Ureter (tissue), 1 donor: ENCODE measurements at places on chromosomes 4 and X. TPM values are rescaled to one million over a fixed set of nuclear protein-coding genes. Genes with fewer than 3 reads are reported as not detected.

DYNLT3 gene
- 31.9 TPM for total RNA-seq

TCEAL6 gene
- 1.4 TPM for total RNA-seq

ZFP92 gene
- total RNA-seq = 1.1 TPM

ATP1B4 gene
- total RNA-seq = not detected

ASB11 gene
- total RNA-seq = not detected

GRIPAP1 gene
- total RNA-seq = 56.8 TPM

RENBP gene
- 7.4 TPM for total RNA-seq

TTC29 gene
- 0.60 TPM for total RNA-seq

KLB gene
- 0.08 TPM for total RNA-seq

F8A2 gene
- not detected for total RNA-seq

GPRASP1 gene
- total RNA-seq = 16.8 TPM

GNRHR gene
- not detected for total RNA-seq

DNA sequence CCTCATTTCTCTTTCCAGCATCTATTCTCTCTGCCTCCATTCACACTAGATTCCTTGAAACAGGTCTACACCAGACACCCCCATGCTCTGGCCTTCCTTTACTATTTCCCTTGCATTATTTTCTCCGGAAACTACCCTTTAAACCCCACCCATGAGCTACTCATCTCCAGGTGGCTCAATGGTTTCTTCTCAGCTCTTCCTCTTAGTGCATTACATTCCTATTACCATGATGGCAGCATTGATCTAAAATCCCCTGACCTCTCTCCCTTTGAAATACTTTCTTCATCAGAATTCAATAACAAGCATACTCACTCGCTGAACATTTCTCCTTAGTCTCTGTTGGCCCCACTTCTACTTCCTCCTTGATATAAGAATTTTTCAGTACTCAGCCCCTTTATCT, 94.6 kb downstream of the SYNPO2 start:
- DNase-seq = no peak

GRCh38 chr4:82223715-82224114, 150.1 kb downstream of the HNRNPD start:
- no peak for DNase-seq

DNA sequence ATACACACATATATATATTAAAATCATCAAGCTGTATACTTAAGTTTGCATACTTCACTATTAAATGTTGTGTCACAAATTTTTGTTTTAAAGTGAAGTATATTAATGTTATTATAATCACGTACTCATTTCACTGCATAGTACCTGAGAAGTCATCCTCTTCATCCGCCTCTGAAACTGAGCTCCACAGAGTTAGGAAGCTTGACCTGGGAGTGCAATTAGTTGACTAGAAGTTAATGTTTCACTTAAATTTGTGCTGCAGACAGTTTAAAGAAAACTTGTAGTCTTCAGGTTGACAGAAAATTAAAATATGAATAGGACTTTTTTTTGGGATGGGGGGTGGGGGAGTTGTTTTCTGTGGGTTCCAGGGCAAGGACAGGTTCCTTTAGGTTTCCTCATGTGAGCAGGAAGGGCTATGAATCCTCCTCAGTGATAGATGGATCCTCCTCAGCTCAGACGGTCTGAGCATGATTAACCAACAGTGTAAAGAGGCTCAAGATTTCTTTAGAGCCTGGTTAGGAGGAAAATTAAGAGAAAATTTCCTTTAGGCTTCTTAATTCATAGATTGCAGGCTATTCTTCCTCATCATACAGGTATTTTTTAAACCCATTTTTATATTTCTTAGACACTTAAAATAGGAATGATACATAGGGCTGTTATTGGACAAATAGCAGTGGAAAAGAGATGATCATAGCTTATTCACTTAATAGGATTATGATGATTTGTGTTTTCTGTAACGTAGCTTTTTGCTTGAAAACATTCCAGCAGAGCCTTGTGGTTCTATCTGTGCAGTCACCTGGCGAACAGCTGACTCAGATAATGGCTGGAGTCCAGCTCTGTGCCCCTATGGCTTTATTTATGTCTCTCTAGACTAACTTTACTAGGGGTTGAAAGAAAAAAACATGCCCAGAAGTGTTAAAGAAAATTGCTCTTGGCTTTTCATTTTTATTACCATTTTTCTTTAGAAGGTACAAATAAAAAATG, 102.7 kb downstream of the SLC4A4 start:
- DNase-seq = no peak

GRCh38 chrX:44708470-44708869, 135.4 kb upstream of the DUSP21 start:
- DNase-seq = no peak

DNA sequence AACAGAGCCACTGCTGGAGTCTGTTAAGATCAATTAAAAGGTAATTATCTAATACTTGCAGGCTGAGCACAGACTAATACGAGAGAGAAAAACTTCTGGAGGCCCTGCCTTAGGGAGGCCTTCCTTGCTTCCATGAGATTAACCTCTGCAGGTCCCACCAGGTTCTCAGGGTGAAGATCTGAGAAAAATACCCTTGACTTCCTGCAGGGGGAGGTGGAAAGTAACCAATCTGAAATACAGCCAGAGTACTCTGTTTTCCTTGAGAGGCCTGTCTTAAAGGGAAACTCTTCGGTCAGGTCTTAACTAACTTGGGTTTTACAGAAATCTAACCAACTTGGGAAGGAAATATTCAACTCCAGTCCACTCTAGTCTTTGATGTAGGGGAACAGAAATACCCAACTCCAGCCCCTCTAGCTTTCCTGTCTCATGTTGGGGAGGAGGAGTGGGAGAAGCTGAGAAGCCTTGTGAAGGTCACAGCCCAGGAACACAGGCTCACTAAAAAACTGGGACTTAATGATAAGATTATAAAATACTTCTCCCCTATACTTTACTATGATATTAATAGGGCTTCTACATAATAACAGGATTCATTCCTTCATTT, 77.1 kb downstream of the TBCK start:
- DNase-seq = no peak

DNA sequence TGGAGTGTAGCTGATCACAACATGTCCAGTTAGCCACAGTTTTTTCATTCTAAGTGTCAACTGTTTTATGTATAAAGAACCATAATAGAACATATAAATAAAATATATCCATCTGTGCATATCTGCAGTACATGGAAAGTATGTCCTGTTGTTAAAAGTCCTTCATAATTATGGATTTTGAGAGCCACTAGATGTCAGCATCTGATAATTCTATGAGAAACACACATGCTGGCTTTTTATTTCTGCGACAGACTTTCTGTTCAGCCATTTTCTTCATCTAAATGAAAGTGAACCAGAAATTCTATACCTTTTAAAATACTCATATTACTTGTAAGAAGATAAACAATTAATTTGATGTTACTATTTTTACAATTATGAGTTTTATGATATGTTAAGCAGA, 251.5 kb downstream of the GPM6A start:
- DNase-seq = no peak

- DNase-seq = no peak
Observed at GRCh38 chr4:188627892-188628291, 488.7 kb downstream of the TRIML1 start.

DNA sequence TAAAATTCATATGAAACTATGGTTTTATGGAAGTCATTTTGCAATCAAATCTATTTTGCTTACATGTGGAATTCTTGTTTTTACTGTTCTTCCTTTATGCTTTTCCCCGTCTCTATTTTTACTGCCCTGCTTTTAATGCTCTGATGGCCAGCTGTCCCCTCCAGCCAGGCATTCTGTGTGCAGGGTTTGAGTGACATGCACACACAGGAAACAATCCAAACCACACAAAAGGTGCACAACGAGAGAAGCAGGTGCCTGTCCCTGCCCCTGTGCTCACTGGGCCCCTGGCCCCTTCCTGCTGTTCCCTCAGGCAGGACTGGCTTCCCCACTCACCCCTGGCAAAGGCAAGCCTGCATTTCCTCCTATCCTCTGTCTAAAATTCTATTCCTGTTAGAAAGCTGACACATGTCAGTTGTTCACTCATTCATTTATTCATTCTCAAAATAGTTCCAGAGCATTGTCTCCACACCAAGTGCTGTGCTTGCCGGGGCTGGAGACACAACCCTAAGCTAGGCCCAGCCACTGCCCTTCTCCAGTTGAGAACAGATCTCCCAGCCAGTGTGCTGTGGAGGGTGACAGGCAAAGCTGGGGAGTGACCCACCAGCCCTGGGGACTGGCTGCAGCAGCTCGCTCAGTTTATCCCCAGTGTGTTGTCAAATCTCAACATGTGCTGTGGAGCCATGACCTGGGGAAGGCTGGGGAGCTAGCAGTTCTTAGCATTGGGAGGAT, 346.3 kb downstream of the FBXW7 start:
- DNase-seq = no peak

GRCh38 chrX:774536-774935, 143.9 kb downstream of the SHOX start:
- DNase-seq = no peak

DNA sequence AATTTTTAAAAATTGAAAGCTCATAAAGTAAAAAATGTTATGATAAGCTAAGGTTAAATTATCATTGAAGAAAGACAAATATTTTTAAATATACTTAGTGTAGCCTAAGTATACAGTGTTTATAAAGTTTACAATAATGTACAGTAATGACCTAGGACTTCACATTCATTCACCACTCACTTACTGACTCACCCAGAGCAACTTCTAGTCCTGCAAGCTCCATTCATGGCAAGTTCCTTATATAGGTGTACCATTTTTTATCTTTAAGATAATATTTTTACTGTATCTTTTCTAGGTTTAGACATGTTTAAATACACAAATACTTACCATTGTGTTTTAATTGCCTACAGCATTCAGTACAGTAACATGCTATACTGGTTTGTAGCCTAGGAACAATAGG, 112.3 kb upstream of the RADX start:
- no peak for DNase-seq

DNA sequence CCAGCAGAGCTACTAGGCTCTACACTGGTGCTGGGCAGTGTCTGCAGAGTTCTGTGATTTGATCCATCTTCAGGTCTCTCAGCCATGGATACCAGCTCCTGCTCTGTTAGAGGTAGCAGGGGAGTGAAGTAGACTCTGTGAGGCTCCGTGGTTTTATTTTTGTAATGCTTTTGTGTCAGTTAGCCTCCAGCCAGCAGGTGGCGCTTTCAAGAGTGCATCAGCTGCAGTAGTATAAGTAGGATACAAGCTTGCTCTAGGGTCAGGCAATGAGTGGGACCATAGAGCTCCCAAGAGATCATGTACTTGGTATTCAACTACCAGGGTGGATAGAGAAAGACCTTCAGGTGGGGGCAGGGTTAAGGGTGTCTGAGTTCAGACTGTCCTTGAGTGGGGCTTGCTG, 362.5 kb upstream of the TRAM1L1 start:
- DNase-seq = no peak

- no peak for DNase-seq
Observed at GRCh38 chr4:8044699-8045098, 105.0 kb upstream of the AFAP1 start.

DNA sequence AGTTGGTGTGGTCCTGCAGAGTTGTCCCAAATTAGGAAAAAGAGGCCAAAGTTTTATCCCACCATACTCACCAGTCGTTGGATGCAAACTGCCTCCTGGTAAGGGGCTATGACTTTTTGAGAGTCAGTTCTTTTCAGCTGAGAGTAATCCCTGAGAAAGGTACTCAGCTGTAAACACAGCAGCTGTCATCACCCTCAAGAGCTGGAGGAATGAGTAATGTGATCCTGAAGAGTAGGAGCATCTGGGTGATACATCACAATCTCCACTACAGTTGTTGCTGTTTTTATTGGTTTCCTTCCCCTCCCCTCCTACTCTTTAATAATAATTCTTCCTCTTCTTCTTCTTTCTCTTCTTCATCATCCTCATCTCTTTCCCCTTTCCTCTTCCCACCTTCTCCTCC, 5.7 kb downstream of the MAGEE1 start:
- DNase-seq = no peak

GRCh38 chrX:44946771-44947170, 73.8 kb downstream of the KDM6A start:
- no peak for DNase-seq

- no peak for DNase-seq
Observed at GRCh38 chrX:110082161-110082560, 79.2 kb downstream of the TMEM164 start.

DNA sequence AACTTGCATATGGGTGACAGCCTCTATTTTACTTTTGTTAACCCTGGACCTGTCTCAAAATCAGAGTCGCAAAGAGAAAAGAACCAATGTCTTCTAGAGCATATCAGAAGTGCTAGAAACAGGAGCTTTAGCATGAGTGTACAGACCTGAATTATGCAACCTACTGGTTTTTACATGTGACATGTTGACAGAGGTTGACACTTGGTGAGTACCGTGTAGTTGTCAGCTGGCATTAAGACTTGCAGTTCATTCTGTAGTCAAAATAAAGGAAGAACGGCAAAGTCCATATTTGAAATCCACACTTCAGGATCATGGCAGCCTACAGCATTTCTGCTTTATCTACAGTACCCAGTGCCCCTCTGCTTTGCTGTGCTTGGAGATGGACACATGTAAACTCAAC, 291.9 kb upstream of the TENM3 start:
- no peak for DNase-seq

- DNase-seq = no peak
Observed at GRCh38 chr4:186627226-186627865, 72.0 kb upstream of the MTNR1A start.

DNA sequence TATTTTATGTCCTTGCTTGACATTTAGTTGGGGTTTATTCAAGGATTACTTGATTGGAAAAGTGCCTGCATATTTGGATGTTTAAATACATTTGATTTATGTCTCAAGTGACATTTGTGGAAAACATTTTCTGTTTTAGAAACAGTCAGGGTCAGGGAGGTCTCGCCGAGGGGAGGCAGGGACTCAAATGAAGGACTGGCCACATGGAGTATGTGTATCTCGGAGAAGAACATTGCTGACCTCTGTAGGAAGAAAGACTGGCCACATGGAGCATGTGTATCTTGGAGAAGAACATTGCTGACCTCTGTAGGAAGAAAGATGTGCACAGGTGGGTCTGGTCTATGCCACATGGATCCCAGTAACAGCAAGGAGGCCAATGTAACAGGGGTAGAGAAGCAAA, 233.6 kb downstream of the TRIML1 start:
- no peak for DNase-seq

GRCh38 chrX:39609941-39610340, 487.8 kb downstream of the BCOR start:
- DNase-seq = no peak

DNA sequence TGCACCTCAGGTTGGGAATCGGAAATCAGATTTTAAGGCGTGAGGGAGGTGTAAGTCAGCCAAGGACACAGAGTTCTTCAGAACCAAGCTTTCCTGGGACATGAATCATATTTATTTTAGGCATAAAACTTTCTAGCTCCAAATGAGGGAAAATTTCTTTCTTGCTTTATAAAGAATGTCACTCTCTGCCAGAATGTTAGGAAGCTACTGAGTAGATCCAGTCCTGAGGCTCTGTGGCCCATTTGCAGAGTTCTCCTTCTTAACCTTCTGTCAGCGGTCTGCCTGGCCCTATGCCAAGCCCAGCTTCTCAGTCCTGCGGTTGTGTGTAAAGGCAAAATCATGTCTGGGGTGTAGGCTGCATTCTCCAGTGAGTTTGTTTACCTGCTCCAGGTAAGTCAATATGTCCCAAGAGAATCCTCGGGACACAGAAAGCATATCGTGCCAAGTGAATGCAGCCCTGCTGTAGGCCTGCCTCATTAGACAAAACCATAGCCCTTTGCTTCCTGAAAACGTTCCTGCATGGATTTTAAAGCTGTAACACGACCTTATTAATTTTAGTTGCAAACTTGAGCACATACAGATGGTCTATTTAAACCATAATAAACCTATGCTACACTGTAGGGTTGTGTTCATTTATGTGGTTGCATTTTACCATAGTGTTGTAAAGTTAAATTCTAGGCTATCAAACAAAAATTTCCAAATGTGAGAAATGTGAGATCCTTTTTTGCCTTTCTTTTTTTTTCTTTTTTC, 29.2 kb upstream of the CCNI start:
- peak; percentile 70 for DNase-seq
